ENCODE measurements at places on chromosomes 5 and 9. TPM values are rescaled to one million over a fixed set of nuclear protein-coding genes. Genes with fewer than 3 reads are reported as not detected.

DNA sequence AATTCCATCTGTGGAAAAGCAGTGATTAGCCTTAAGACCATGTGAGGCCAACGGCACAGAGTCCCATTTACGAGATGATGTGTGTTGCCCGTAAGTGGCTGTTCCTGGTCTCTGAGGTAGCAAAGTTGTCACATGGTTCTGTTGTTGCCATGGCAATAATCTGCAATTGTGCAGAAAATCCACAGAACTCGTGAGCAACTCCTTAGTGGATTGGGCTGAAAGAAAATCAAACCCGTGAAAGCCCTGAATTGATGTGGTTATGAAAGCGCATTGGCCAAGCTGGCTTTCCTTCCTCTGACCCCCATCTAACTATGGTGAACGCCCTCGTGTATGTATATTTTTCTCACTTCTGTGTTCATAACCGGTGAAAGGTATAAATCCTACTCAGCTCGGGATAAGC, 614.7 kb downstream of the EBF1 start:
- H3K4me1 ChIP-seq, result peaks cover 48% of the 10 kb centered on the region
- peak overlapping the region; percentile 22 for H3K27ac ChIP-seq
- peaks cover 7% of the 10 kb centered on the region for H3K27me3 ChIP-seq
- DNase-seq, result no peak
- no peak overlapping the region for H3K4me3 ChIP-seq
- no peaks in the 10 kb centered on the region for H3K36me3 ChIP-seq

Gene OR13C9
- not detected for total RNA-seq

Gene GNPDA1
- 50.4 TPM for total RNA-seq

DNA sequence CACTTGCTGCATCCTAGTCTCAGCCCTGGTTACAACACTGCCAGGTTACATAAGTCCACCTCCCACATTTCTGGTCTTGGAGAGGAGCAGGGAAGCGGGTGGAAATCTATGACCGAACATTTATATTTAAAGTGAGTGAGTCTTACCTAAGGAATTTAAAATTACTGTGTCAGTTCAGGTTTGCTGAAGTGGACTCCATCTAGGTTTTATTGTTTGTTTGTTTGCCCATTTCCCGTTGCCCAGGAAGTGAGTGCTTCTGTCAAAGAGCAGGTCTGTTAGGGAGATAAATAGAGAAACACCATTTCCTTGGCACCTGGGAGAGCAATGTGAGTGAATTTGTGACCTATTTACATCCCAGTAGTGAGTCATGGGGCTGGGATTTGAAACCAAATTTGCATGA, 179.5 kb downstream of the KIF4B start:
- H3K27ac ChIP-seq, result no peak overlapping the region
- no peak for DNase-seq
- H3K4me1 ChIP-seq, result no peaks in the 10 kb centered on the region
- H3K36me3 ChIP-seq, result no peaks in the 10 kb centered on the region

Gene PTGS1
- 1.1 TPM for total RNA-seq

Gene SYNPO
- total RNA-seq, result 24.5 TPM

DNA sequence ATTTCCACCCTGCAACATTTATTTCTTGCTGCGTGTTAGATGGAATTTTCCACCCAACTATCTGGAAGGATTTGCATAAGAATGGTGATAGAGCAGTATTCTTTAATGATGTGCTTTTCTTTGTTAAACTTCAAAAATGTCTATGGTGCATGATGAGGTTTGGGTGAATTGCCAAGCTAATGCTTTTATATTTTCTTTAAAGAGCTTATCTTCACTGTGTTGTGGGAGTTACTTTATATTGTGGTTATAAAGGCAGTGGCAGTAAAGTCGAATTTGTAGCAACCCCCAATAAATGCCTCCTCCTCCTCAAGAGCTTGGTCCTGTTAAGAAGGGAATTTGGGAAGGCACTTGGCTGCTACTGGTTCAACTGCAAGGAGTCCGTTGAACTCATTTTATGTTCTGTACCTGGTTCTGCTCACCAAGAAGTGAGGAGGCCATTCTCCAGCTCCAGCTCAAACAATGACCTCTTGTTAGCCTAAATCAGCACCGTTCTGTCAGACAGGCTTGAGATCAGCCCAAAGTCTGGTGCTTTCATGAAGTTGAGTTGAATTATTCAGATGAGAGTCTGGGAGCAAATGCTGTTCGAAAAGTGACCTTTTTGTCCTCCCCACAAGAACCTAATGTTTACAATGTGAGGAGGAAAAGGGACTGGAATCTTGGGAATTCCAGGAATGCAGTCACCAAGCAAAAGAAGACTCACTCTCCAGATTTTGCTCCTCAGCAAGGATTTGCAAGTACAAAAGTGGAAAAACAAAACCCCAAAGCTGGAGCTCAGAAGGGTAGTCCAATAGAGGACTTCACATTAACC, 217.0 kb downstream of the TMEM38B start:
- no peak overlapping the region for H3K27ac ChIP-seq
- H3K36me3 ChIP-seq, result no peaks in the 10 kb centered on the region
- H3K27me3 ChIP-seq, result no peaks in the 10 kb centered on the region
- H3K4me3 ChIP-seq, result no peak overlapping the region
- peaks cover 24% of the 10 kb centered on the region for H3K4me1 ChIP-seq

DNA sequence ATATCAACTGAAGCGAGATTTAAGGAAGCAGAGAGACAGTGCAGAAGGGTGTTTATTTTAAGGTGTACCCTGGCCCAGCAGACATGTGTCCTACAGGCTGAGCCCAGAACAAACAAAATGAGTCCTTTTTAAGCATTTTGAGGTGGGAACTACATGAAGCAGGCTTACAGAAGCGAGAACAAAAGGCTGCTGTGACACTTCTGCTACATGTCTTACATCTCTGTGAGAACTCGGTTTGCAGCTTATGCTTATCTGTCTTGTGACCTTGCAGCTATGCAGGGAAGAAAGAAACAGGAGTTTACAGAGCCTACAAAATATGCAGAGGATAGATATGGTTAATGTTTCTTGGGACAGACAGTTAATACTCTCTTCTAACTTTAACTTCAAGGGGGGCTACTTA, 295.9 kb downstream of the CEMIP2 start:
- DNase-seq, result no peak
- H3K27me3 ChIP-seq, result no peaks in the 10 kb centered on the region
- H3K36me3 ChIP-seq, result no peaks in the 10 kb centered on the region
- H3K27ac ChIP-seq, result no peak overlapping the region
- no peak overlapping the region for H3K4me3 ChIP-seq

- H3K36me3 ChIP-seq, result no peaks in the 10 kb centered on the region
- no peak overlapping the region for H3K27ac ChIP-seq
- H3K4me3 ChIP-seq, result no peak overlapping the region
- peaks cover 16% of the 10 kb centered on the region for H3K27me3 ChIP-seq
- peaks cover 20% of the 10 kb centered on the region for H3K4me1 ChIP-seq
- no peak for DNase-seq
Observed at GRCh38 chr9:121889990-121890563, 203.0 kb downstream of the TTLL11 start.

GRCh38 chr5:6486074-6486473, 37.4 kb downstream of the UBE2QL1 start:
- no peak for DNase-seq
- H3K4me3 ChIP-seq, result no peak overlapping the region
- no peaks in the 10 kb centered on the region for H3K36me3 ChIP-seq

Gene CDH9
- 0.68 TPM for total RNA-seq

DNA sequence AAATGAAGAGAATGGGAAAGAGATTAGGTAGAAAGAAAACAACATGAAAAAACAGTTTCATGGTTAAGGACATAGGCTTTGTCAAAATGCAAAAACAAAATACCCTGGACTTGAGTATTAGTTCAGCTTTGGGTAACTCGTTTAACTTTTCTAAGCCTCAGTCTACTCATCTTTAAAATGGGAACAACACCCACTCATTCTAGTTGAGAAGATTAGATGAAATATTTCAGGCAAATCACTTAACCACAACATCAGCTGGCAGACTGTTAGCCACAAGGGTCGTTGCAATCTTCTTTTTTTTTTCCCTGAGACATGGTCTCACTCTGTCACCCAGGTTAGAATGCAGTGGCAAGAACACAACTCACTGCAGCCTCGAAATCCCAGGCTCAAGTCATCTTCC, 185.6 kb downstream of the DCP2 start:
- H3K4me3 ChIP-seq, result no peak overlapping the region
- DNase-seq, result no peak
- peak overlapping the region; percentile 54 for H3K27ac ChIP-seq
- no peaks in the 10 kb centered on the region for H3K36me3 ChIP-seq

Gene ANKRD18B
- total RNA-seq, result 10.3 TPM

GRCh38 chr9:21252721-21253547, 13.1 kb upstream of the IFNA14 start:
- H3K27ac ChIP-seq, result no peak overlapping the region
- H3K36me3 ChIP-seq, result no peaks in the 10 kb centered on the region
- DNase-seq, result no peak
- H3K4me3 ChIP-seq, result no peak overlapping the region
- no peaks in the 10 kb centered on the region for H3K4me1 ChIP-seq

DNA sequence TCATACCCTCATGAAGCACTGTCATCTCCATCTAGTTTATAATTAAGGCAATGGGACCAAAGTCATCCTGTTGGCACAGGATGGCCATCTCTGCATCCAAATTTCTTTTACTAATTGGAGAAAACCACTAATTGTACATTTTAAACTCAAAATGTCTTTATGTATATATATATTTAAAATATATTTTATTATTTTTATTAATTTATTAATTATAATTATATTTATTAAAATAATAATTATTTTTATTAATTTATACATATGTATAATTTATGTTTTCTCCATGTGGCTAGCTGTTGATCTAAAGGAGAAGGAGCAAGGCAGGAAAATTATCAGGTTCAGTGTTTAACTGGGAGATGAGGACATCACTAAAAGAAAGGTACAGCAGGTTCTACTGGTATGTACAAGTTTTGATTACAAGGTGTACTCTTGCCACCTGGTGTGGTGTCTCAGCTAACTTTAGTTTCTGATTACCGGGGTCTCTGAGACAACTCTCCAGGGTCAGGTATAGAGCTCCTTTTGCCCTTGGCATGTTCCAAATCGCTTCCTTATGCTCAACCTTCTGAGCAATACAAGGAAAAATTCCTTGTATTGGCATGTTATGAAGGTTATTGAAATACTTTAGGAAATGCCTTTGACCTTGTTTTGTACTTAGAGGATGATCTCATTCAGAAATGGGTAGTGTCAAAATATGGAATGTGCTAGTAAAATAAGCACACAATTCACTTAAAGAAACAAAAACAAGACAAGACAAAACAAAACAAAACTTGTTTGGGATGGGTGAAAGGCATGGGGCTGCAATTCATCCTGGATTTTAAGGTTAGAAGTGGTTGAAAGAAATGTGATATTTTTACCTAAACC, 79.6 kb downstream of the GHR start:
- H3K27ac ChIP-seq, result peak overlapping the region; percentile 88
- H3K4me1 ChIP-seq, result peaks cover 4% of the 10 kb centered on the region
- peak overlapping the region; percentile 31 for H3K4me3 ChIP-seq
- no peak for DNase-seq
- no peaks in the 10 kb centered on the region for H3K36me3 ChIP-seq

DNA sequence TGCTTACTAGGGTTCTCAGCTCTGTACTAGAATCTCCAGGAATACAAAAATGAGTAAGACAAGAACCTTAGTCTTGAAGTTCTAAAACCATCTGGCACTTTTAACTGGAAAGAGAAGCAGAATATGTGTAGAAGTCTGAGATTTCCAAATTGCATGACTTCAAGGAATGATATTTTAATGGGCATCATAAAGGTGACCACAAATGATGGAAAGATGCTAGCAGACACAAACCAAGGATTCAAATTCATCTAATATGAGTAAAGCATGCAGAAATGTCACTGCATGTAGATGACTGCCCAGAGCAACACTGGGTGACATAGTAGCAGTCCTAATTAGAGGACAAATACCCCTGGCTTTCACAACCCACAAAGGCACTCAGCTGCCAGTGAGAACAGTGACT, 117.2 kb downstream of the RPS23 start:
- peaks cover 21% of the 10 kb centered on the region for H3K4me1 ChIP-seq
- H3K27me3 ChIP-seq, result no peaks in the 10 kb centered on the region
- no peak for DNase-seq
- no peak overlapping the region for H3K4me3 ChIP-seq
- H3K27ac ChIP-seq, result no peak overlapping the region

Gene PCDHA3
- total RNA-seq, result 2.6 TPM

DNA sequence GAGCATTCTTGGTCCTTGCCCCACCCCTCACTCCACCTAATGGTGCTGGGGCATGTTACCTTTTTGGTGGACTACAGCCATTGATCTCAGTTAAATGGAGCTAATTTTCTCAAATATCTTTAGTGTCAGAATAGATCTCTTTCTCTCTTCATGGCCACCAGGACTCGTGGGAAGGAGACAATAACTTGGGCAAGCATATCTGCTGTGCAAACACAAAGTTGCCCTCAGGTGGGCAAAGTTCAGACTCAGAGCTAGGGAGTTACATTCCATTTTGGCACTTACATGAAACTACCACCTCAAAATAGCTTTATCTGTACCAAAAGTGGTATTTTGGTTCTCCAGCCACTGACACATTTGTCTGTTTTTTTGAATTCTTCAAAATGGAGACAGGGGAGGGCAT, 671.9 kb upstream of the KLF4 start:
- H3K4me3 ChIP-seq, result no peak overlapping the region
- DNase-seq, result no peak
- H3K4me1 ChIP-seq, result peaks cover 15% of the 10 kb centered on the region
- H3K27me3 ChIP-seq, result peaks cover 4% of the 10 kb centered on the region
- no peaks in the 10 kb centered on the region for H3K36me3 ChIP-seq

- H3K4me1 ChIP-seq, result no peaks in the 10 kb centered on the region
- H3K27ac ChIP-seq, result no peak overlapping the region
- no peak for DNase-seq
Observed at GRCh38 chr5:3265131-3265885, 330.3 kb upstream of the IRX1 start.

Gene IL4
- not detected for total RNA-seq

Gene CRHBP
- 0.14 TPM for total RNA-seq

Gene FAM151B
- total RNA-seq, result 2.9 TPM

DNA sequence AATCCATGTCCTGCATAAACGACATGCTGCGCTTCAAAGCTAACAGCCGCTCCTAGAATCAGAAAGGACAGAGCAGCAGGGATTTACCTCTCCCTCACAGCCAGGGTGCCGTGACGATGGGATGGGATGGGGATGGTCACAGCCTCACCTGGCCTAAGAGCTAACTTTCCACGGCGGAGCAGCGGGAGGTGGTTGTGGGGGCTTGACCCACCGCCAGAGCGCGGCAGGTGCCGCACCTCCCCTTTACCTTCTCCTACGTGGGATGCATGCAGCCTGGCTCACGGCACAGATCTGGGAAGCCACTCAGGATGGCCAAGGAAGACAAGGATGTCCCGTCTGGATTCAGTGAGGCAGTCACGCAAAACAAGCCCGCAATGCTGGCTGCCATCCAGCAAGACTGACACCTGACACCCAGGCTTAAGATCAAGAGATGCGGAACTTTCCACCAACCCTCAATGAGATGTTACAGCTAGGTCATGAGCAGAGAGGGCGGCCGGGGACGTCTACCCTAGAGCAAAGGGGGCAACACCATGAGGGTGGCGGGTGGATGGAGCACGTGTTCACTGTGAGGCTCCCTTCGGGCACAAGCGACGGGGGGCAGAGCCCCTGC, 5.8 kb downstream of the BRD9 start:
- no peak for DNase-seq
- H3K4me1 ChIP-seq, result peaks cover 5% of the 10 kb centered on the region
- peaks cover 25% of the 10 kb centered on the region for H3K36me3 ChIP-seq
- no peak overlapping the region for H3K27ac ChIP-seq
- no peaks in the 10 kb centered on the region for H3K27me3 ChIP-seq
- H3K4me3 ChIP-seq, result no peak overlapping the region

- no peak overlapping the region for H3K27ac ChIP-seq
- H3K27me3 ChIP-seq, result no peaks in the 10 kb centered on the region
- no peak overlapping the region for H3K4me3 ChIP-seq
- DNase-seq, result no peak
Observed at GRCh38 chr5:57987552-57987951, 472.3 kb downstream of the PLK2 start.

- DNase-seq, result no peak
- H3K4me3 ChIP-seq, result no peak overlapping the region
- H3K27me3 ChIP-seq, result no peaks in the 10 kb centered on the region
- no peak overlapping the region for H3K27ac ChIP-seq
- no peaks in the 10 kb centered on the region for H3K4me1 ChIP-seq
Observed at GRCh38 chr5:116908537-116908936, 333.9 kb upstream of the SEMA6A start.

Measured in type B pancreatic cell (in vitro differentiated cells).